Activated naive CD8-positive, alpha-beta T cell treated with anti-CD3 and anti-CD28 coated beads for 36 hours (primary cell): ENCODE measurements at places on chromosomes 1 and 21. TPM values are rescaled to one million over a fixed set of nuclear protein-coding genes. Genes with fewer than 3 reads are reported as not detected.

DNA sequence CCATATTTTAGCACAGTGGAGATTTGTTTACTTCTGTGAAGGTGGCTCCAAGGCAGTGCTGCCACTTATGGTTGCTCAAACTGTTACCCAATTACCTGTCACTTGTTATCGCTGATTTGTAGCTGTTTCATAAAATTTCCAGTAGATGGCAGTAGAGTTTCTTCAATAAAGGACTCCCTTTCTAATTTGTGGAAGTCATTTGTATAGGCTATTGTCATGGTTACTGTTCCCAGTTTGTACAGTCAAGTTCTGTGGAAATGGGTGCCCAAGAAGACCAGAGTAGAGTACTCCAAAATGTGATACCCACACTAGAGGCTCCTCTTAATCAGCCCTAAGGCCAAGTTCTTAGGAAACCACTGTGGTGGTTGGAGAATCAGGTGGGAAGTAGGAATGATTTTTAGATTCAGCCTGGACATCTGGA lies 186.1 kb downstream of the CLEC20A start:
- DNase-seq, result no peak

GRCh38 chr1:175742790-175743459 lies 470 bp downstream of the TNR start:
- DNase-seq, result no peak

DNA sequence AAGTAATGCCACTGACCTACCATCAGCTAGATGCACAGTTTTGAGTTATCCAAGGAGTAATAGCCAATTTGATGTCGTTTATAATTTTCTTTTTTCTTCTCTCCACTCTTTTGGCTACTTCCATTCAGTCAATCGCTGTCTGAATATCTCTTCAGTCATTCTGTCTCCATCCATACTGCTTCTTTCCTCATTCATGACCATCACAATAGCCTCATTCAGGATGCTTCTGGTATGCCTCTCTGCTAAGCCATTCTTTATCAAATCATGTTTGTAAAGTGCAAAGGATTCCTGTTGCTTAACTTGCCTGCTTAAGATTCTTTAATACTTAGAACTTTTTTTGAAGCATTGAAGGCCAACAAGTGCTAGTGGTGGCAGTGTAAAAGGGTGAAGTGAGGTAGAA lies 20.2 kb downstream of the TYW3 start:
- no peak for DNase-seq

GRCh38 chr1:60390593-60391282 lies 317.2 kb upstream of the C1orf87 start:
- DNase-seq, result no peak

- DNase-seq, result peak; percentile 21
Observed at GRCh38 chr1:107442551-107442950, 301.7 kb downstream of the NTNG1 start.

- no peak for DNase-seq
Observed at GRCh38 chr1:31264790-31265386, 25.2 kb upstream of the NKAIN1 start.

GRCh38 chr21:20151741-20152140 lies 846.5 kb upstream of the NCAM2 start:
- no peak for DNase-seq

DNA sequence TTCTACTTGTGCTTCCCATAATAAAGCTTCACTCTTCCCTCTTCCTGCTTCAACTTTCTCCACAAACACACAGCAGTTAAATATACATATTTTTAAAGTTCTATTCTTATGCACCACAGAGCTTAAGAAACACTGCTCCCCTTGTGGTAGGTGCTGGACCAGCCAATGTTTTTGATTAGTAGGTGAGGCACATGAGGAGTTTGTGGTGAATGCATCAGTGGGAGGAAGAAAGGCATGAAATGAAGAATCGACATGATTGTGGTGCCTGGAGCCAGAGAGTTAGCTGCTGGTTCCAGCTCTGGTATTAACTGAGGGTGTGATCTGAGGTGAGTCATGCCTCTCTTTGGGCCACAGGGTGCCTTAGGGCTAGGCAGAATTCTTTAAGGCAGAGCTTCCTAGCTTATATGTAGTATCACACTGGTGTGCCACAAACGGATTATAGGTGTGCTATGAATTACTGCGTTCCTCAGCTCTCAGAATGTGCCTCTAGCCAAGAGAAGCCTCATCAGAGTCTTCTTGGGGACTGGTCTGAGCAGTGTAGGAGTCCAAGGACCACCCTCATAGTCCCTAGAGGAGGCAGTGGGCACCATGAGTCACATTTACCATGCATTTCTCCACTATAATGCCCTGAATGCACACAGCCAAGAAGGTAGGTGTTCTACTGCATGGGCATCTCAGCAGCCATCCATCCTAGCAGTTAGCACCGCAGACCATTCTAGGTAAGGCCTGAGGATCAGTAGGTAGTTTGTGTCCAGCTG lies 97.4 kb upstream of the SGIP1 start:
- peak; percentile 71 for DNase-seq

DNA sequence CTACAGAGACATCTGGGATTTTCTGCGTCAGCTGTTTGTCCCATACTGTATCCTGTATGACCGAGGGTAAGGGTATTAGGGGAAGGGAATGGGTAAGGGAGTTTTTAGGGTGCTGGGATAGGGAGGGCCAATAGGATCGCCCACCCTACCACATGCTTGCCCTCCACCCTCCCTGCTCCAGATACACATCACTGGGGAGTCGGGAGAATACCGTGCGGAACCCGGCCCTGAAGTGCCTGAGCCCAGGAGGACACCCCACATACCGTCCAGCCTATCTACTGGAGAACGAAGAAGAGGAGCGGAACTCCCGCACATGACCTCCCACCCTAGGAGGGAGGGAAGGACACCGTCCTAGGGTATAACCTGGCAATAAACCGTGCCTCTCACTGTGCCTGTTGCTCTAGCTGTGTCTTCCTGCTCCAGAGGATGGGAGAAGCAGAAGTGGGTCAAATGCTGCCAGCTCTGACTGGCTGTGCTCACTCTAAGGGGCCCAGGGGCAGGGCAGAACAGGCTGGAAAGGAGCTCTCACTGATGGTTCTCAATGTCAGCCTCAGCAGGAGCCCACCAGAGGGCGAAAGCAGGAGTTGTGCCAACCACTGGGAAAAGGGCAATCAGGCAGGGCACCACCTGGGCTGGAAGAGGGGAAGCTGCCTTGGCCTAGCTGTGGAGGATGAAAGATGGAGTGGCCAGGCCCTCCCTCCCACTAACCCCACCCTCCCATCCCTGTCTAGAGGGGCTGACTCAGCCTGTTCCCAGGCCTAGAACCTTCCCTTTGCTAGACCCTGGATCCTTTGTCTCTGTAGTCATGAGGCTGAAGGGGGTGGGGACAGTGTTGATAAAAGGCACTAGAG lies 440 bp upstream of the LENEP start:
- DNase-seq, result no peak

DNA sequence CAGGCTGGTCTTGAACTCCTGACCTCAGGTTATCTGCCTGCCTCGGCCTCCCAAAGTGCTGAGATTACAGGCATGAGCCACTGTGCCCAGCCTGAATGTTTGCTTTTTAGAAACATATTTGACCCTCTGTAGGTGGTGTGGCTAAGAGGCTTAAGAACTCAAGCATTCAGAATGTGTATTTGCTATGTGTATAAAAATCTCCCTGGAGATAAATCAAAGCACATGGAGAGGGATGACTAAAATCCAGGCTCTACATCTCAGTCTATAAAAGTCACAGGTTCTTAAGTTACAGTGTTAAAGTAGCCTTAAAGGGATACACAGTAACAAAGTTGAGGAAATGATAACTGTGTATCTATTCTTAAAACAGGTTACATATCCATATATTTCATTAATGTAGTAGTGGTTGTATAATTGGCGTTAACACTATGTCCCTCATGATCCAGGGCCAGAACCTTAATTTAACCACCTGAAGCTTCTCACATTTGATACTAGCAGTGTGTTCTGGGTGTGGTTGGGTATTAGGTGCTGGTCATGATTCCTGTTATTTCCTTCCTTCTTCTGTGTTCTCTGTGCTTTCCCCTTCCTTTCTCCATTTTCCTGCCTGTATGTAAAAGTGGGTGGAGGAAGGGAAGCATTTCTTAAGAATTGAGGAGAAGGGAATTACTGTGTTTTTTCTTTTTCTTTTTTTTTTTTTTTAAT lies 16.2 kb downstream of the GIPC2 start:
- no peak for DNase-seq

DNA sequence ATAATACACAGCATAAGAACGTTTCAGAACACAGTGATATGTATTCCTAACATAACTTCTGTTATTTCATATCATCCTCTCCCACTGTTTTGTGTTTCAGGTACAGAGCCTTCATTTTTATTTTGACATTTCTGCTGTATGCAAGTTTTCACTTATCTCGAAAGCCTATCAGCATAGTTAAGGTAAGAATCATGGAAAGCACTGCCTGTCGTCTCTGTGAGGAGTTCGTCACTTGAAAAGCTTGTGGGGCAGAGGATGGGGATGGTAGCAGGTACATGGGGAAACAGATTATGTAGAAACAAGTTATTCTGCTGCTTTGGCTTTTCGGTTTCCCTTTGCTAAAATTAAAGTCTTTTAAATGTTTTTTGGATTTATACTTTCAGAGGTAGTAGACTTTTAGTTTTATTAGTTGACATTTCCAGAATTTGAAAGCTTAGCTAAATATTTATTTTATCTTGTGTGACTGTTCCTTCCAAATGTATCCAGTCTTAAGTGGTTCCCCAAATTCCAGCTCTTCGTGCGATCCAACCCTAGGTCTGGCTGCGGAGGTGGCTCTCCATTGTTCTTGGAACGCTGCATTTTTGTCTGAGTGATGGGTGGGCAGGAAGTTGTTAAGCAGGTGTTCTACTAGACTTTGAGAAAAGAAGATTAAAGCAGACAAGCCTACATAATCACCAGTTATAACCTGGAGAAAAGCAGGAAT lies 12.2 kb downstream of the SLC37A1 start:
- DNase-seq, result no peak

DNA sequence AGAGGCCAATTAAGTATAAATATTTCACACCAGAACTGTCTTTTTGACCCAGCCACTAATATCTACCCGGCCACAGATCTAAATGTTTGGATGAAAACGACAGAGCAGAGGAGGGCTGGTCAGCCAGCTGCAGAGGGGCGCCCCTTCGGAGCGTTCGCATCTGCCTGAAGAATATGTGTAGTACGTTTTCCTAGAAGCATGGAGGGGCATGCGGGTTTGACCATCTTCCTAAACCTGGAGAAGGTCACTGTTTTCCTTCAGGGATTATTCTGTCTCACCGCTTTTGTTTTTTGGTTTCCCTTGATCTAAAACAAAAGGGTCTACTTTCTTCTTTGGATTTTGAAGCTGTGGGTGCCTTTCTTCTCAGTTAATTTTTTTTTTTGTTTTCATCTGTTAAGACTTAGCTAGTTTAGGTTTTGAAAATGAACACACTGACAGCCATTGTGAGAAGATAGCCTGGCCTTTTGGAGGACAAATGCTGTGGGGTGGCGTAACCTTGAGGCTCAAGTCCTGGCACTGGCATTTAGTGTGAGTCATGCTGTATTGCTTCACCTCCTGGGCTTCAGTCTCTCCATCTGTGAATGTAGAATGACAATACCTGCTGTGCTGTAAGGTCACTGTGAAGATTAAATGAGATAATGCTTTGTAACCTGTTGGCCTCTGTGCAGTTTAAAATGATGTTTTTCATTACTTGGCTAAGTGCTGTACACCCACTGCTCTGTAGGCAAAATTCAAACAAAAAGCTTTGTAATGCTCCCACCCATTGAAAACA lies 74.1 kb upstream of the IRF2BP2 start:
- DNase-seq, result no peak

GRCh38 chr1:111436726-111437125 lies 9.2 kb upstream of the OVGP1 start:
- no peak for DNase-seq

DNA sequence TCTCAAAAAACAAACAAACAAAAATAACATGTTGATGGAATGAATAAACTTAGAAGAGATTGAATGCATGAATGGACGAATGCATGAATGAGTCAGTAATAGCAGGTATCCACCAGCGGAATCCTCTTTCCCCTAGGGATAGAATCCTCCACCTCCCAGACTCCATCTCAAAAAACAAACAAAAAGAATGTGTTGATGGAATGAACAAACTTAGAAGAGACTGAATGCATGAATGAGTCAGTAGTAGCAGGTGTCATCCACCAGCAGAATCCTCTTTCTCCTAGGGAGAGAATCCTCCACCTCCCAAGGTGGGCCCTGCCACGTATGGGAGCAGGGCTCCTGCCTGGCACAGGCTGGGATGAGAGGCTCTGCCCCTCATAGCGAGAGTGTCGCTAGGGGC lies 26.8 kb upstream of the RNF19B start:
- DNase-seq, result no peak

DNA sequence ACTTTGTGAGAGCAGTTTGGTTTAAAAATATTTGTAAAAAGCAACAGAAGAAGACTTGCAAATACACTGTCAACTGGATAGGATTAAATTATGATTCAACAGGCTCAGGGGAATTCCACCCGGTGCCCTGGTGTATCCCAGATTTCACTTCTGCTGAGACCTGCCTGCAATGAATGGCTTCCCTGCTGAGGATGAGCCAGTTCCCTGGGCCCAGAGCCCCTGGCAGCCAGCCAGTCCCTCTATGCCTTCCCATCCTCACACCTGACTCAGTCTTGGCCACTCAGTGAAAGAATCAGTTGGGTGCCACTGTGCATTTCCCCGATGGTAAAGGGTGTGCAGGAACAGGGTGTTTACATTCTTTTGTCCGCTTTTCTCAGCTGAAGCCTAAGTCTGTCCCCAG lies 64.4 kb downstream of the KCTD3 start:
- no peak for DNase-seq

DNA sequence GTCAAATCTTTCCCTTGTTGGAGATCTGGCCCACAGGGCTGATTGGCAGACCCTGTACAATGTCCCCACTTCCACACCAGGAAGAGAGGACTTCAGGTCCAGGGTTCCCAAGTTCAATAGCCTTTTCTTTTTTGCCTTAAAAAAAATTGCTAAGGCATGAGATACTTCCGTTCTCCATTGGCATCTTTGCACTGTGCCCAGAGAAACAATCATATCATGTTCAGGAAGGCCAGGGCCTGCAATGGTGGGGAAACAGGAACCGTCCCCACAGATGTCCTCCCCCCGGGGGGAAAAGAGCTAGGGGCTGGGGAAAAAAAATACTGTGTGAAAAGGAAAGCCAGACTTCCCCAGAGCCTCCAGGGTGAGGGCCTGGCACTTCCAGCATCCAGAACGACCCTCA lies 24.6 kb upstream of the GJA8 start:
- no peak for DNase-seq

DNA sequence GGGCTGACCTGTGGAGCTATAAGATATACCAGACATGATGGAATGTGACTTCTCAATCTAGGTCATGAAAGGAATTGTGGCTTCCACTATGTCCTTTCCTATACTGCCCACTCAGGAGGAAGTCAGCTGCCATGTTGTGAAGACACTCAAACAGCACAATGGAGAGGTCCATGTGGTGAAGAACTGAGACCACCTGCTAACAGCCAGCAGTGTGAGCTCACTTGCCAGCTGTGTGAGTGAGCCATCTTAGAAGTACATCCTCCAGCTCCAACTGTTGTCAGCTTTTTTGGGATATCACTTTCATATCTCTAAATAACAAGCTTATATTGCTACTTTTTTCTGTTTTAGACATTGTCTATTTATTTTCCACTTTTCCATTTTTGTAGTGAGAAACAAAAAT lies 29.7 kb downstream of the OLFML3 start:
- DNase-seq, result no peak

NES gene
- total RNA-seq, result 0.04 TPM

MAP3K21 gene
- total RNA-seq, result 1.6 TPM

S100A16 gene
- not detected for total RNA-seq

ENSA gene
- 214 TPM for total RNA-seq

CKS1B gene
- 156 TPM for total RNA-seq

MFN2 gene
- 84.2 TPM for total RNA-seq
